ENCODE measurements at places on chromosomes 6 and 20.

DNA sequence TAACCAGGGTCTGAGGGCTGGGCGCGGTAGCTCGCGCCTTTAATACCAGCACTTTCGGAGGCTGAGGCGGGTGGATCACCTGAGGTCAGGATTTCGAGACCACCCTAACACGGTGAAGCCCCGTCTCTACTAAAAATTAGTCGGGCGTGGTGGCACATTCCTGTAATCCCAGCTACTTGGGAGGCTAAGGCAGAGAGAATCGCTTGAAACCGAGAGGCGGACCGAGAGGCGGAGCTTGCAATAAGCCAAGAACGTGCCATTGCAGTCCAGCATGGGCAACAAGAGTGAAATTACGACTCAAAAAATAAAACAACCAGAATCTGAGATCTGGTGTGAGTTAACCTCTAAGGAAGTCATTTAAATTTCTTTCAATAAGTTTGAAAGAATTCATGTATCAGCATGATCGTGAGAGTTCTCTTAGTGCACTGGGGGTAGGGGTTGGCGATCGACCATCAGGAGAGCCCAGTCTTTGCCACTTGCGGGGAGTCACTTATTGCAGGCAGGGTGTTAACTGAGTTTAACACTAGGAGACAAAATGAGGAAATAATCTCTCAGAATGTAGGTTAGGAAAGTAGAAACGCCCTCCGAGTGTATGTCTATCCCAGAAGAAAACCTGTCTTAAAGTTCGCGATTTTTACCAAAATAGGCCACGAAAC, 206.5 kb upstream of the ZNF184 start:
- peak overlapping the region; percentile 37 for H3K4me3 ChIP-seq
- DNase-seq, result no peak
- no peaks in the 10 kb centered on the region for H3K36me3 ChIP-seq
- no peaks in the 10 kb centered on the region for H3K4me1 ChIP-seq
- H3K27me3 ChIP-seq, result peaks cover 9% of the 10 kb centered on the region

- DNase-seq, result no peak
- H3K27ac ChIP-seq, result no peak overlapping the region
- H3K27me3 ChIP-seq, result no peaks in the 10 kb centered on the region
- peak overlapping the region; percentile 47 for H3K4me3 ChIP-seq
Measured at GRCh38 chr20:2102585-2103460, 1.2 kb downstream of the STK35 start.

DNA sequence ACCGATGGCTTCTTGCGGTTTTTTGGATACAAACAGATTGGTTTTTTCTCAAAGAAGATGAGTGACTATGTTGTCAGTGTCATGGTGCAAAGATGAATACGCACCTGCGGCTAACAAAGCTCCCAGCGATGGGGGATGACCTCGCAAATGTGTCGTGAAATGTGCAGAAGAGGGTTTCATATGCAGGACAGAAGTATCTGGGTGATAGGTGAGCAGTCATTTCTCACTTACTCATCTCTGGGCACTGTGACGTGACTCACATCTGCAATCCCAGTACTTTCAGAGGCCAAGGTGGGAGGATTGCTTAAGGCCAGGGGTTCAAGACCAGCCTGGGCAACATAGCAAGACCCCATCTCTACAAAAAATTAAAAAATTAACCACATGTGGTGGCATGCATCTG, 216.3 kb downstream of the ERMARD start:
- H3K4me3 ChIP-seq, result no peak overlapping the region
- no peaks in the 10 kb centered on the region for H3K4me1 ChIP-seq
- H3K36me3 ChIP-seq, result no peaks in the 10 kb centered on the region
- H3K27ac ChIP-seq, result no peak overlapping the region
- no peaks in the 10 kb centered on the region for H3K27me3 ChIP-seq

DNA sequence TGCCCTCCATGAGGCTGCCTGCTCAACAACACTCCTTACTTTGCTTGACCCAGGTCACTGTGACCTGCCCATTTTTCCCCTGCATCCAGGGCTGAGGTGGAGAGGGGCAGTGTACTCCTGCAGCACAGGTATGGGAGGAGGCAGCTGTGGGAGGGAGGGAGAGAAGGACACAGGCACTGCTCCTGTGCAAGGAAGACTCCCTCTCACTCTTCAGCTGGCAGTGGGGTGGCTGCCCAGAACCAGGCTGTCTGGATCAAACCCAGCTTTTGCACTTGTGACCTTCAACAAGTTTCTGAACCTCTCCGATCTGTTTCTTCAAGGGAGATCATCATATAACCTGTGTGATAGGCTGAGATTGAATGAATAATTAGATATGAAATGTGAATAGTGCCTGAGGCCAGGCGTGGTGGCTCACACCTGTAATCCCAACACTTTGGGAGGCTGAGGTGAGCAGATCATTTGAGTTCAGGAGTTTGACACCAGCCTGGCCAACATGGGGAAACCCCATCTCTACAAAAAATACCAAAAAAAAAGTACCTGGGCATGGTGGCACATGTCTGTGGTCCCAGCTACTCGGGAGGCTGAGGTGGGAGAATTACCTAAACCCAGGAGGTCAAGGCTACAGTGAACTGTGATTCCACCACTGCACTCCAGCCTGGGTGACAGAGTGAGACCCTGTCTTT, 14.1 kb downstream of the TGIF2 start:
- peaks cover 6% of the 10 kb centered on the region for H3K36me3 ChIP-seq
- H3K27ac ChIP-seq, result no peak overlapping the region
- no peak for DNase-seq
- H3K4me3 ChIP-seq, result no peak overlapping the region

DNA sequence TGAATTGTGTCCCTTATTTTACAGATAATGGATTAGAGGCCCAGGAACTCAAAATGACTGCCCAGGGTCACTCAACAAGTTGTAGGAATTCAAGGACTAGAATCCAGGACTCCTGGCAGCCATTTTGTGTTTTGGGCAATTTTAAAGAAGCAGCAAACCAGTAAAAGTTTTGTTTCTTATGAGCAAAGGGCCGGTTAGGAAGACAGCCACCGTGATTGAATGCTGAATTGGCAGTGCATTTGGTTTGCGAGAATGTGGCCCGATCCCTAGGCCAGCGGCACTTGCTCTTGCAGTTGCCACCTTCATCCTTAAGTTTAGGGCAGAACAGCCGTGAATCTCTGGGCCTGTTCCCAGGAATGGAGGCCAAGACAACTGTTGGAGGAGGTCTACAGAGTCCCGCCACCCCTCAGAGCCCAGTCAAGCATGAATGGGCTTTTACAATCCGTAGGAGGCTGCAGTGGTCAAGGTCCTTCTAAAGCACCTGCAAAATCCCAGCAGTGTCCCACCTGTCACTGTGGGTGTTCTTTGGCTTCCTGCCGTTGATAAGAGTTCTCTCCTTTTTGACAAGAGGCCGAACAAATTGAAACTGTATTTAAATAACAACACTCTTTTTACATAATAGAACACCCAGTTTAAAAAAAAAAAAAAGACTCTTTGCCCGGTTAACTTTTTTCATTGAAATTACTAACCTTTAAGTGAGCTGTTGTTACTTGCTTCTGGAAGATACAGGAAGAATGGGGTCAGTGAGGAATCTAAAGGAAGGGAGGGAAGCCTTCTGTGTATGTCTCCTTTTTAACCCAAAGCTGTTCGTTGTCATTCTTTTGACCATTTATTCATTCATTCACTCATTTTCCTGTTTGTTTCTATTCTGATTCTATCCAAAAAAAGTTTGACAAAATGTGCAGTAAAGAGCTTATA, 68.7 kb downstream of the PHACTR2 start:
- no peak overlapping the region for H3K4me3 ChIP-seq
- peaks cover 17% of the 10 kb centered on the region for H3K4me1 ChIP-seq
- H3K36me3 ChIP-seq, result no peaks in the 10 kb centered on the region
- no peaks in the 10 kb centered on the region for H3K27me3 ChIP-seq
- peak overlapping the region; percentile 9 for H3K27ac ChIP-seq

GRCh38 chr6:11101417-11101816, 7.8 kb downstream of the SMIM13 start:
- H3K4me3 ChIP-seq, result no peak overlapping the region
- H3K36me3 ChIP-seq, result no peaks in the 10 kb centered on the region
- H3K27ac ChIP-seq, result no peak overlapping the region
- DNase-seq, result no peak

DNA sequence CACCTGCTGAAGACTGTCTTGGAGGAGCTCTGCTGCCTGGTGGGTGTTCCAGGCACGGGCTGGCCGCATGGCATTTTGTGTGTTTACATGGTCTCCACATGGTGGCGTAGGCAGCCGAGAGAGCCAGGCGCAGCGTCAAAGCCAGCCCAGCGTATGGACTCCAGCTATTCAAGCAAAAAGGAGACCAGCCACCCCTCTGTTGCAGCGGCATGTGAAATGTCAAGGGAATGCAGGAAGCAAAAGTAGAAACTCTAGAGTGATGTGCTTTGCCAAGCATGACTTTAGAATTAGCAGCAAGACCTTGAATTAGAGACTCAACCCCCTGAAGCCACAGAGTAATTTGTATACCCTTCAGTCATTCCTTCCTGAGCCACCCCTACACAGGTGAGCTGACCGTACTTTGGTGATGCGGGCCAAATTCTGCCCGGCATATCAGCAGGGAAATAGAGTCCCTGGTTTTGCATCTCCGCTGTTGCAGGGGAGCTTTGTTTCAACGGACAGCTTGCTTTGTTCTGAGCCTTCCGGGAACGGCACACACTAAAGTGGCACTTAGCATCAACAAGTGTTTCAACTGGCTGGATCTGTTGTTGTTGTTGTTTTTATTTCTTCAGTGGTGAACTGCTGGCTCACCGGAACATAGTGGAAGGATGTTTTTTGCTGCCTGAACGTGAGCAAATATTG, 48.5 kb downstream of the FNDC1 start:
- no peaks in the 10 kb centered on the region for H3K36me3 ChIP-seq
- H3K27ac ChIP-seq, result no peak overlapping the region
- no peak overlapping the region for H3K4me3 ChIP-seq
- peak; percentile 57 for DNase-seq
- H3K27me3 ChIP-seq, result no peaks in the 10 kb centered on the region
- 0 out of 2 replicates have a peak, but pooled peaks cover 2% of the 10 kb centered on the region for H3K4me1 ChIP-seq

- H3K4me3 ChIP-seq, result no peak overlapping the region
- no peak overlapping the region for H3K27ac ChIP-seq
- no peaks in the 10 kb centered on the region for H3K36me3 ChIP-seq
Measured at GRCh38 chr20:49594143-49594930, 26.4 kb upstream of the PTGIS start.

DNA sequence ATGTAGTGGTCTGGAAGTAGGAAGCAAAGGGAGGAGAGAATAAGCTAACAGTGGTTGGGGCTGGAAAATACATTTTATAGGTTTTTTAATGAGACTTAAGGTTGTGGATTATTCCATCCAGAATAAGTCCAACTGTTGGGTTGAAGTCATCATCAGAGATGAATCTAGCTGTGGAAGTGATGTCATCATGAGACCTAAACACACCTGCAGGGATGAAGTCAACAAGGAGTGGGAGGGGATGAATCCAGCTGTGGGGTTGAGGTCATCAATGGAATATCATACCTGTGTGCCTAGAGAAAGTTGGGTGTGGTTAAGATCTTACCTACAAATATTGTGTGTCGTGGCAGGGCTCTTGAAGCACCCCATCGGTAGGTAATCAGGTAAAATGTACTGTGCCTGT, 730.7 kb downstream of the RFPL4B start:
- H3K27ac ChIP-seq, result no peak overlapping the region
- no peaks in the 10 kb centered on the region for H3K27me3 ChIP-seq
- H3K4me3 ChIP-seq, result no peak overlapping the region
- H3K4me1 ChIP-seq, result no peaks in the 10 kb centered on the region
- H3K36me3 ChIP-seq, result no peaks in the 10 kb centered on the region

DNA sequence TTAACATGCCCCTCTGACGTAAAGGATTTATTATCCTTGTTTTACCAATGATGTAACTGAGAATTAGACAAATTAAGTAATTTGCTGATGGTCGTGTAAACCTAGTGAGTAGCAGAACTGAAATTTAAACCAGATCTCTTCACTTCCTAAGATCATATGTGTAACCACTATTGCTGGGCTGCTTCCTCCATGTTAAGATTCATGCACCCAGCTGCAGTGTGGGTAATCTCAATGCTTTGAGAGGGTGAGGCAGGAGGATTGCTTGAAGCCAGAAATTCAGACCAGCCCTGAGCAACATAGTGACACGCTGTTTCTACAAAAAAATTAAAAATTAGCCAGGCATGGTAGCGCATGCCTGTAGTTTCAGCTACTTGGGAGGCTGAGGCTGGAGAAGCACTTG, 97.9 kb downstream of the L3MBTL3 start:
- H3K27ac ChIP-seq, result no peak overlapping the region
- no peaks in the 10 kb centered on the region for H3K4me1 ChIP-seq
- H3K36me3 ChIP-seq, result no peaks in the 10 kb centered on the region

GRCh38 chr6:90809035-90809434, 222.2 kb upstream of the MAP3K7 start:
- H3K4me1 ChIP-seq, result 0 out of 2 replicates have a peak, but pooled peaks cover 4% of the 10 kb centered on the region
- no peaks in the 10 kb centered on the region for H3K36me3 ChIP-seq
- H3K4me3 ChIP-seq, result no peak overlapping the region
- H3K27me3 ChIP-seq, result no peaks in the 10 kb centered on the region
- no peak for DNase-seq
- H3K27ac ChIP-seq, result no peak overlapping the region

GRCh38 chr6:149077208-149077607, 240.3 kb upstream of the TAB2 start:
- H3K36me3 ChIP-seq, result 0 out of 2 replicates have a peak, but pooled peaks cover 4% of the 10 kb centered on the region
- H3K4me1 ChIP-seq, result no peaks in the 10 kb centered on the region
- H3K27ac ChIP-seq, result no peak overlapping the region
- H3K4me3 ChIP-seq, result no peak overlapping the region
- H3K27me3 ChIP-seq, result no peaks in the 10 kb centered on the region
- DNase-seq, result no peak

DNA sequence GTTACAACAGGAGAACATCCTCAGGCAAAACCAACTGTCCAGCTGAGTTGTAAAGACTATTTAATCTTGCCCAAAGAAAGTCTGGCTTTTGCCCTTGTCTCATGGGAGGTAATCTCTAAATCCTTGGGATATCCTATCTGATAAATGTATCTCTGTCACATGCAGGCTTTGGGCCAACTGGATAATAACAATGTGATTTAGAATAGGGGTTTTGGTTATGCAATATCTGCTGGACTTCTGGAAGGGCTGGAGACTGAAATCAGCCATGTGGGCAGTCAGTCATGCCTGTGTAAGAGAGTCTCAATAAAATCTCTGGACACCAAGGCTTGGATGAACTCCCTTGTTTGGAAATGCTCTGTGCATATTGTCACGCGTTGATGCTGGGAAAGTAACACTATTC, 56.3 kb upstream of the PRL start:
- H3K4me3 ChIP-seq, result no peak overlapping the region
- no peaks in the 10 kb centered on the region for H3K27me3 ChIP-seq
- H3K4me1 ChIP-seq, result no peaks in the 10 kb centered on the region
- no peak for DNase-seq
- H3K27ac ChIP-seq, result no peak overlapping the region

GRCh38 chr6:66930559-66931290, 1223.7 kb upstream of the EYS start:
- no peak overlapping the region for H3K27ac ChIP-seq
- H3K27me3 ChIP-seq, result no peaks in the 10 kb centered on the region
- no peaks in the 10 kb centered on the region for H3K36me3 ChIP-seq
- H3K4me1 ChIP-seq, result no peaks in the 10 kb centered on the region
- H3K4me3 ChIP-seq, result no peak overlapping the region
